ENCODE measurements at places on chromosomes 7 and 10.

DNA sequence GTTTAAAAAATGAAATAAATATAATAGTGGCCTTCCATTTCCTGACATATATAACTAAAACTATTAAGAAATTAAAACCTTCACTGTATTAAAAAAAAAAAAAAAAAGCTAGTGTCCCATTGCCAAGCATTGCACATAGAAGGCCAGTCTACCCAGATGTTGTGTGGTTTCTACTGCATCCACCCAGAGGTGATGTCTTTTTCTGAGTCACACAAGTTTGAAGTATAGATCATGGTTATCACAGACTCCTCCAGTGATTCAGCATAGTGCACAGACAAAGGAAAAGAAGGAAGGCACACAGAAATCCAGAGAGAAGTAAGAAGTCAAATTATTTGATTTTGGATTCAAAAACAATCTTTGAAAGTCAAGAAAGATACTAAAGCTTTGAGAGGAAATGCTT lies 429.0 kb downstream of the ETV1 start:
- DNase-seq: no peak

- DNase-seq: no peak
Measured at GRCh38 chr7:127884066-127884559, 147.1 kb downstream of the LRRC4 start.

GRCh38 chr10:68121020-68121743 lies 11.9 kb downstream of the MYPN start:
- DNase-seq: no peak

- DNase-seq: no peak
Measured at GRCh38 chr7:37108615-37109014, 340.0 kb downstream of the ELMO1 start.

DNA sequence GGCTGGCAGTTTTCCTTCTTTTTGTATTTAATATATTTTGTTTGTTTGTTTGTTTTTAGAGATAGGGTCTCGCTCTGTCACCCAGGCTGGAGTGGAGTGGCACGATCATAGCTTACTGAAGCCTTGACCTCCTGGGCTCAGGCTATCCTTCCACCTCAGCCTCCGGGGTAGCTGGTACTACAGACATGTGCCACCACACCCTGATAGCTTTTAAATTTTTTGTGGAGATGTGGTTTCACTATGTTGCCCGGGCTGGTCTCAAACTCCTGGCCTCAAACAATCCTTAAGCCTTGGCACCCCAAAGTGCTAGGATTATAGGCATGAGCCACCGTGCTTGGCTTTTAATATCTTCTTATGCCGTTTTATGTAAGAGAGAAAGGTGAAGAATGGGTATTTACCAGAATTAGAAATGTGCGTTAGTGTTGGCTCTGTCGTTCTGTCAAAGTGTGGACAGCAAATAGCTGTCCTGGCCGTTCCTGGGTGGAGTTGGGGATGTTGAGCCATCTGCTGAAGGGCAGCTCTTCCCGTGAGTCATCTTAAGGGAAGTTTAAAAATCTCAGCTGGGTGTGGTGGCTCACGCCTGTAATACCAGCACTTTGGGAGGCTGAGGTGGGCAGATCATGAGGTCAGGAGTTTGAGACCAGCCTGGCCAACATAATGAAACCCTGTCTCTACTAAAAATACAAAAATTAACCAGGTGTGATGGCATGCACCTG lies 14.8 kb downstream of the OGDH start:
- DNase-seq: no peak

- no peak for DNase-seq
Measured at GRCh38 chr10:80622153-80622552, 84.5 kb downstream of the SH2D4B start.

DNA sequence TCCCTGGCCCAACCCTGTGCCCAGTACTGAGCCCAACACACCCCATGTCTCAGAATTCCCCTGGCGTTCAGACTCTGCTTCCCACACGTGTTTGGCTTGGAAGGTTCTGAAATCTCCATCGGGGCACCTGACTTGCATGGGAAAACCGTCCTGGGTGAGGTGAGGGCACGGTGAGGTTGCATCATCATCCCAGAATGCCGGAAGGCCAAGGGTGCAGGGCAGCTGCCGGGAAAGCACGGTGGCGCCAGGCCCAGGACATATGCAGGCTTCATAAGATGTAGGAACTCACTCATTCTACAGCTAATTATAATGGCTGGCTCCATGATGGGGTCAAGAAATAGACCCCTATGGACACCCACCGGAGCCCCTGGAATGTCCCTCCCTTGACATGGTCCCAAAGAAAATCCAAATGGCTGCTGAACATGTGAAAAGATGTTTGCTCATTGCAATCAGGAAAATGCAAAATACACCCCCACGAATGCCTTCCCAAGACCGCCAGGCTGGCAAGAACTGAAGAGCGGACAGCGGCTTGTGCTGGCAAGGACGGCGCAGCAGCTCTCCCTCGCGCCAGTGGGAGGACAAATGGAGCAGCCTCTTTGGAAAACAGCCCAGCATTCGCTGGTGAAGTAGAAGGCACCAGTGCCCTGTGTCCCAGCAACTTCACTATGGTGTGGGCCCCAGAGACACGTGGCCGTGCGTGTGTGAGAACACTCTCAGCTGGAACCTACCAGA lies 2.3 kb downstream of the KNDC1 start:
- no peak for DNase-seq

DNA sequence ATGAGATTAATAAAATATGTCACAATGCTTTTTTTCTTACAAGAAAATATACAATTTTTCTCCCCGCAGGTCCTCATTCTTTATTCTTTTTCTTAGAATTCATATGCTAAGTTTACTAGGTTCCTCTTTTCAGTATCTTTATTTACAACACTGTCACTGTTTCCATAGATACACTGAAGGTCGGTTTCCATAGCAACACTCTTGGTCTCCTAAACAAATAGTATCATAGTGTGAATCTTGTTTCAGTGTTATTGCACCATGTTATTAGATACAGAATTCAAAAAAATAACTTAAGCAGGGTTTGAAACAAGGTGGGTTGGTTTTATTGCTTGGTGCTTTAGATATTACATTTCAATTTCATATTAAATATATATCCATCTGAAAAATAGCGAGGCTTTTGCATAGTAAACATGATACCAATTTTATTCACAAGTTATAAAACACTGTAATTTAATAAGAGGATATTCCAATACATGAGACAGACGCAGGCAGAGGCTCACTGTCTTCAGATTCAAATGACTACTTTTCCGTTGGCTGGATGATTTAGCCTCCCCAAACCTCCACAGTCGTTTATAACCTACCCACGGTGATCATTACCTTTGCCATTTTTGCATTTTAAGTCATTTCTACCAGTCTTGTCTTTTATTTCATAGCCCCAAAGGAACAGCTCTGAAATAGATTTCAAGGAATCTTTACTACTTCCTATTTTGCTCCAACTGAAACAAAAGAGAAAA lies 88.9 kb upstream of the KLF6 start:
- peak; percentile 72 for DNase-seq

DNA sequence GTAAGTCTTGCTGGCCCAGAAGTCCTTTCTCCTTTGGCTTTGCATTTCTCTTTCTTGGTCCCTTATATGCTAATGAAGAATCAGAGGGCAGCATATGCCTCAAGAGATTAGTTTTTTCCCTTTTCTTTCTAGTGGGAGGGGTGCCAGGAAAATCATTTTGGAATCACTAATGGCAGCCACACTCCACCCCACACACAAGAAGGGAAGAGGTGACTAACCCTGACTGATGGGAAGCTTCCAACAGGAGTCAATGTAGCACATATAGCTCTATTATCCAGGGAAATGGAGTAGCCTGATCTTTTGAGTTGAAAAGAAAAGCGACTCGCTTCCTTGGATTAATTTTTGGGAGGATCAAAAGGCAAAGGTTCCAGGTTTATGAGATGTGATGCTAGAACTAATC lies 225.3 kb downstream of the KIF20B start:
- no peak for DNase-seq

GRCh38 chr7:102845346-102845745 lies 67.5 kb upstream of the LRRC17 start:
- no peak for DNase-seq

DNA sequence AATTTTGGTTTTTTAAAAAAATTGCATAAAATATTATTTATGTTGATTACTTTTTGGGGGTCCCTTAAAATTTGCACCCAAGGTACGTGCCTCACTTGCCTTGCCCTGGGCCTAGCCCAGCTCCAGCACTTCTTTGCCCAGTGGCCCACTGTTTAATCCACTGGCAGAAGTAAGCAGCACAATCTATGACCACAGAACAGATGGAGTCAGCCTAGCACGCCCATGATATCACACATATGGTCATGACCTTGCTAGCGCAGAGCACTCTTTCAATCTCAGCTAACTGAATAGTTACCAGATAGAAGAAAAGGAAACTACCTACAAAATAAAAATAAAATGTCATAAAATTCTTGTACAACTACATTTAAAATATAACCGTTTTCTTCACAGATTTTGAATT lies 5.6 kb downstream of the OGA start:
- no peak for DNase-seq

GRCh38 chr7:117092785-117093184 lies 139.5 kb downstream of the ST7 start:
- no peak for DNase-seq

GRCh38 chr7:1889556-1890181 lies 219.6 kb downstream of the ELFN1 start:
- DNase-seq: no peak

DNA sequence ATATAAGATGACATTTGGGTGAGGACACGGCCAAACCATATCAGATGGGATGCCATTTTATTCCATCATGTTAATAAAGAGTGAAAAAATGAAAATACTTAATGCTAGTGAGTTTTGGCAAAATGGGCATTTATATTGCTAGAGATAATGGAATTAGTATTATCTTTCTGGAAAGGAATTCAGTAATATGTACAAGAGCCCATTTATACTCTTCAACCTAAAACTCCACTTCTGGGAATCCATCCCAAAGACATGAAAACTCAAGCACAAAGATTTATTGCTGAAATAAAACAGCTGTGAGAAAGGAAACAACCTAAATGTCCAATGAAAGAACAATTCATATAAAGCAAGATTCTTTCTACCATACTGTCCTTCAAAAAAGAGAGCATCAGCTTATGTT lies 96.0 kb upstream of the TMEM168 start:
- DNase-seq: no peak

DNA sequence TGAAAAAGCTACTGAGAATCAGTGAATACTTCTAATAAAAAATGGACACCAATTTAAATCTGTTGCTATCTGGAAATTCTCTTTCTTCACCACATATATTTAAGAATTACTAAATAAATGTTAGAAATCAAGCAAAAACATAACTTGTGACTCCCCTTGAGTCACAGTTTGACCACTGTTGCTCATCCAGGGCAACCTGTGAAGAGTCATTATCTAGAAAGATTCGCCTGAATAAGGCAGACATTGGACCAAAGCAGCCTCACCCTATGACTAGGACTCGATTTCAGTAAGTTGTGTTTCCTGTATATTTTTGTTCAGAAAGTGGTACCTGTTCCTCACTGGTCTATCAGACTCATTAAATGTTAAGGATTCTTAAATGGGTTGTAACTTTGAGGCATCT lies 572.4 kb downstream of the ATRNL1 start:
- DNase-seq: no peak

- peak; percentile 17 for DNase-seq
Measured at GRCh38 chr7:147485660-147486210, 1104.8 kb upstream of the C7orf33 start.

DNA sequence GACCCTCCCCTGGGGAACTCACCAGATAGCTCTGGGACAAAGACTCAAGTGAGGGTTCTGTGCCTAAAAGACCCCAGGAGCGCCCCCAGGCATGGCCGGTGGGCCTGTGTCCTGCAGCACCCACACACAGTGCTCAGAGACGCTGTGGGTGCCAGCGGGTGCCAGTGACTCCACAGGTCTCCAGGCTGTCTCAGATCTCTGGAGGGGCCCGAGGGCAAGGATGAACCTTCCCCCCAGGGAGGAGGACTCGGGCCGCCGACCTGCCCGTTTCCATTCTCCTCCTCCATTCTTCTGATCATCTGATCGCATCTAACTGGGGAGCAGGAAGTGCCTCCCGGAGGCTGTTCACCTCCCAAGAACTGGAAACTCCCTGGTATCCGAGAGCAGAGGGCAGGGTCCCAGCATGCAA lies 980 bp downstream of the ADAM8 start:
- DNase-seq: no peak

- no peak for DNase-seq
Measured at GRCh38 chr7:71491336-71491735, 359.4 kb downstream of the GALNT17 start.

DNA sequence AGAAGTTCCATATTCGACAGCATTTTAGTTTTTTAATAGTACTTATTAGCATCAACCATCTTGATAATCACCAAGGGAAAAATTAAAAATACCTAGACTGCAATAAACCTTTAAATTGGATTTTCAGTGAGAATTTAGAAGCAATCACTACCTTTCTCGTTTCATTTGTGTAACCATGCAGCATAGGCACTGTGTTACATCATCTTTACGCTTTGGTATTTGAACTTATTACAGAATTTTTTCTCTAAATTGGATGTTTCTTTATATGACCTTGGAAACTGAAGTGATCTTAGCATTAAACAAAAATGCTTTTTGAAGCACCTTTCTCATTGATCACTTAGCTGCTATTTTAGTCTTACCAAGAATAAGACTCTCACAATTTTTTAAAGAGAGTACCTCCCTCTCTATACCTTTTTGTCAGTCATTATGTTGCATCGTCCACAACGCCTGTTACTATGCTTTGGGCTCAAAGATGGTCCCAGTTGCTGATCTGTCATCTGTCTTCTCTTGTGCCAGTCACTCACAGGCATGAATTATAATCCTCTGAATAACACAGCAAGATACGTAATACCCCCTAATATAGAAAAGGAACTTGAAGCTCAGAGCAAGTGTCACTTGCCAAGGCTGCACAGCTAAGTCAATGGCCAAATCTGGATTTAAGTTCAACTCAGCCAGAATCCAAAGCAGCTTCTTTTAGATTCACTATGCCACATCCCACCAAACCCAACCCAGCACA lies 19.6 kb upstream of the ASCC1 start:
- no peak for DNase-seq

DNA sequence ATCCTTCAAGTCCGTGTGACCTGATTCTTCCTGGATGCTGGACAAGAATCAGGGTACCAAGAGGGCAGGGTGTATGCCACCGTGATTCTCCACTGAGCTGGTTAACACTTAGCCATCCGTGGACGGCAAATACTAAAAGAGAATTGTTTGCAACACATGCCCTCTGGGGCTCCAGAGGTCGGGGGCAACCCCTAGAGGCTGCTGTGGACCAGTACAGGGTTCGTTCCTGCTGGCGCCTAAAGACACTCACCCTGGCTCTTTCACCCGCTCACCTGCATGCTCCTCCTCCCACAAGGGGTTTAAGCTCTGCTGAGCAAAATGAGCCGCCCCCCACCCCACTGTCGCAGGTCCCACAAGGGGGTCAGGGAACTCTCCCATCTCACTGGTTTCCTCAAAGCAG lies 148.7 kb upstream of the ITGB1 start:
- DNase-seq: no peak

- no peak for DNase-seq
Measured at GRCh38 chr7:69575651-69576050, 22.6 kb upstream of the AUTS2 start.

GRCh38 chr10:12597788-12598765 lies 248.7 kb downstream of the CAMK1D start:
- peak; percentile 35 for DNase-seq
